ENCODE measurements at places on chromosomes 6 and 20. TPM values are rescaled to one million over a fixed set of nuclear protein-coding genes. Genes with fewer than 3 reads are reported as not detected.

LY6G5C gene
- 4.4 TPM for total RNA-seq

DNA sequence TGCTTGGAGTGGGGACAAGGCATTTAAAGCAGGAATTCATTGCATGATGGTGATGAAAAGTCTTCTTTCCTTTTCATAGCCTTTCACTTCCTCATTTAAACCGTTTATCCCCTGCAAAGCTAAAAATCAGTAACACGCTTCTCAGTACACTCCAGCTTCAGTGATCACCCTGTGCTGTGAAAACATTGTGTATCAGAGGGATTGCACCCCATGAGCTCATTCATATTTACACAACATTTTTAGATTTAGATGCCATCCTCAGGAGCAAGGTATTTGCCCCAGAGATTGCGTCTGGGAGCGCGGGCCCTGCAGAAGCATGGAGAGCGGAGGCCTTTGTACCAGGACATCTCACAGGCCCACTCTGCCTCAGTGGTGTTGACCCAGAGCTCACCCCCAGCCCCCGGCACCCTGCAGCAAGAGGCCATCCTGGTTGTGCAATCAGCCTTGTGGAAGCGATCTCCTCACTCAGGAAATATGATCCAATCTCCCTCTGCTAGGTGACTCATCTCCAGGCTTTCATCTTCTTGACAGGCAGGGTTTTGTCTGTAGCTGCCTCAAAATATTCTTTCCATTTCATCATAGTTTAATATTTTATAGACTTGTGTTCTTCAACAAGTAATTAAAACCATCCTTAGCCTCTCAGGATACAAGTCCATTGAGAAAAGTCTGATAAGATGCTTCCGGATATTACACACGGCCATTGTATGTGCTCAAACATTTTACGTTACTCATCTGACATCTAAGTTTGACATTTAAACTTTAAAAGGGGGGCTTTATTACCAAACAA is 38.9 kb upstream of the THBS2 start:
- H3K27ac ChIP-seq, result no peak overlapping the region
- no peaks in the 10 kb centered on the region for H3K4me1 ChIP-seq
- H3K4me3 ChIP-seq, result no peak overlapping the region
- H3K36me3 ChIP-seq, result no peaks in the 10 kb centered on the region
- no peaks in the 10 kb centered on the region for H3K27me3 ChIP-seq

DNA sequence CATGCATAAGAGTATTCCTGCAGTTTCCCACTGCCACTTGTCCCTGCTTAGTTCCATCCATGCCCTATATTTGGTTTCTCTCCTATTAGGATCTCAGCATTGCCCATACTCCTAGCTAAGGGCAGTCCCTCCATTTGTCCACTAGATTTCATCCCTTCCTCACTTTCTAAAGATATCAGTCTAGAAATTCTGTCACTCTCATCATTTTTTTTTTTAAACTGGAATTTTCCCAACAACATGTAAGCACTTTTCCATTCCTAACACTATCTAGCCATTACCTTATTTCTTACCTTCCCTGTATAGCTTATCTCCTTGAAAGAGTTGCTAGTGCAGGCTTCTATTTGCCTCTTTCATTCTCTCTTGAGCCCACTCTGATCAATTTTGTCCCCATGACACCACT is 312.2 kb downstream of the BTBD3 start:
- no peak overlapping the region for H3K4me3 ChIP-seq
- H3K4me1 ChIP-seq, result no peaks in the 10 kb centered on the region

CST2 gene
- not detected for total RNA-seq

GRCh38 chr6:107246249-107246971 is 131.1 kb upstream of the BEND3 start:
- H3K4me3 ChIP-seq, result no peak overlapping the region
- no peak for DNase-seq
- H3K36me3 ChIP-seq, result no peaks in the 10 kb centered on the region
- no peak overlapping the region for H3K27ac ChIP-seq
- H3K27me3 ChIP-seq, result no peaks in the 10 kb centered on the region

- no peaks in the 10 kb centered on the region for H3K36me3 ChIP-seq
- no peak overlapping the region for H3K27ac ChIP-seq
- no peaks in the 10 kb centered on the region for H3K4me1 ChIP-seq
- no peaks in the 10 kb centered on the region for H3K27me3 ChIP-seq
Measured at GRCh38 chr6:84927551-84927950, 163.2 kb upstream of the TBX18 start.

DNA sequence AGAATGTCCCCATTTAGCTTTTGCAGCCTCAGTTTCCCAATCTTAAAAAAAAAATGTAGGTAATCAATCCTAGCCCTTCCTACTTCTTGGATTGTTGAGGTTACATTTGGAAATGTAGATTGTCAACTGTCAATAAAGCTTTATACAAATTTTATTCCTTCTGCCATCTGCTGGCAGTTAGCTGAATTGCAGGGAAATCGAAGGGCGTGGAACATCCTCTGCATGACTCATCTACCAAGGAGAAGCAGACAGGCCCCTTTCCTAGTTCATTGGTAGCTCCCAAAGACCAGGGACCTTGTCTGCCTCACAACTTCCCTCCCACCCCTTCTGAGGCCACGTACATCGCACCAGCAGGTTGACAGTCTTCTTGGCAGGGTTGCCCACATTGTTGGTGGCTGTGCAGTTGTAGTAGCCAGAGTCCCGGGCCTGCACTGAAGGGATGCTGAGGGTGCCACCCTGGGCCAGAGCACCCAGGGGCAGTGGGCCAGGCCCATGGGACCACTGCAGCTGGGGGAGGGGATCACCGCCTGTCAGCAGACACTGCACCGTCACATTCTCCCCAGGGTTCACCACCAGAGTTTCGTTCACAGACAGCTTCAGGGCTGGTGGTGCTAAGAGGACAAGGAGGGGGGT is 43.6 kb downstream of the MDGA1 start:
- H3K27ac ChIP-seq, result no peak overlapping the region
- H3K4me3 ChIP-seq, result no peak overlapping the region
- H3K27me3 ChIP-seq, result no peaks in the 10 kb centered on the region
- DNase-seq, result peak; percentile 14

RUNX2 gene
- total RNA-seq, result 24.0 TPM

PTGIS gene
- not detected for total RNA-seq

GRCh38 chr20:47970282-47970903 is 185.1 kb upstream of the SULF2 start:
- H3K36me3 ChIP-seq, result no peaks in the 10 kb centered on the region
- H3K4me1 ChIP-seq, result no peaks in the 10 kb centered on the region
- no peak overlapping the region for H3K27ac ChIP-seq
- no peak for DNase-seq

DNA sequence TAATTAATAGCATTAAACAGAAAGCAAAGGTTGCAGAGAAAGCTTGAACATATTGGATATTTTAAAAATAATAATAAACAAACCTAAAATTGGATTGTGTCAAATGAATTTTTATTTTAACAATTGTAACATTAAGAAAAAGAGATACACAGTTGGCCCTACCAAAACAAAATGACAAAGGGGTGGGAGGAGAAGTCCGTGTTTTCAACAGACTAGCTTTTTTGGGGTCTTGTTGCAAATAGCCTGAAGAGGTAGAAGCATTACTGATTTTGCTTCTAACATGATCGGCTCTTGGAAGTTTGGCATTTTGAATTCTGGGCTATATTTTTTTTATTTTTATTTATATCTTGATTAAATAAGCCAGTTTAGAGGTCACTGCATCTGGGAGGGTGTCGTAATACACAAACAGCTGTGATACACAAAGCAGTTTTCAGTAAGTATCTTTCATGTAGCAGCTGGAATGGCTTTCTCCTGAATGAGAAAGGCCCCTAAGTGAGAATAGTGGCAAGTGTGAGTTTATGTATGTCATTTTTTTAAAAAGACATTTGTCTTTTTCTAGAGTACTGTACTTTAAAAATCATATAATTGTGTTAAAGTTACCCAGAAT is 85.5 kb upstream of the ZNF217 start:
- no peaks in the 10 kb centered on the region for H3K27me3 ChIP-seq
- H3K4me1 ChIP-seq, result peaks cover 6% of the 10 kb centered on the region
- no peak overlapping the region for H3K27ac ChIP-seq
- H3K36me3 ChIP-seq, result no peaks in the 10 kb centered on the region
- no peak overlapping the region for H3K4me3 ChIP-seq

KHDC1L gene
- not detected for total RNA-seq

- H3K4me3 ChIP-seq, result no peak overlapping the region
- H3K27me3 ChIP-seq, result no peaks in the 10 kb centered on the region
- DNase-seq, result no peak
- no peak overlapping the region for H3K27ac ChIP-seq
- no peaks in the 10 kb centered on the region for H3K36me3 ChIP-seq
Measured at GRCh38 chr6:79427721-79428120, 109.5 kb downstream of the LCA5 start.

RNF217 gene
- total RNA-seq, result 0.86 TPM

DNA sequence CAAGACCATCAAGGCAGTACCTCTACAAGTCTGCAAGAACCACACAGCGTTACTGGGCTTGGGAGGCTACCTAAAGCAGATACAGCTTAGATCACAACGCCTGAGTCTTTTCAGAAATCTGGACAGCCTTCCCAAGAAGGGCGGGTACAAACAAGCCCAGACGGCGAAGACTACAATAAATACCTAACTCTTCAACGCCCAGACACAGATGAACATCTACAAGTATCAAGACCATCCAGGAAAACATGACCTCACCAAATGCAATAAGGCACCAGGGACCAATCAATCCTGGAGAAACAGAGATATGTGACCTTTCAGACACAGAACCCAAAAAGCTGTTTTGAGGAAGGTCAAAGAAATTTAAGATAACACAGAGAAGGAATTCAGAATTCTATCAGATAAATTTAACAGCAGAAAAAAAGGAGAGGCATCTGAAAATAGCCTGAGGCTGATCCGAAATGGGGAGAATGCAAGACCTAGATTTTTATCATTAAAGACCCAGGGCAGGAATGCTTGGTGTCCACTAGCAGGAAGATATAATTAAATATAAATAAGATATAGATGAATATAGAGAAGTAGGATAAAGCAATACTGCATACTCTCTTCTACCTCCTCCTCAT is 131.7 kb upstream of the COL21A1 start:
- no peaks in the 10 kb centered on the region for H3K27me3 ChIP-seq
- DNase-seq, result no peak
- H3K36me3 ChIP-seq, result no peaks in the 10 kb centered on the region
- no peak overlapping the region for H3K27ac ChIP-seq

DNA sequence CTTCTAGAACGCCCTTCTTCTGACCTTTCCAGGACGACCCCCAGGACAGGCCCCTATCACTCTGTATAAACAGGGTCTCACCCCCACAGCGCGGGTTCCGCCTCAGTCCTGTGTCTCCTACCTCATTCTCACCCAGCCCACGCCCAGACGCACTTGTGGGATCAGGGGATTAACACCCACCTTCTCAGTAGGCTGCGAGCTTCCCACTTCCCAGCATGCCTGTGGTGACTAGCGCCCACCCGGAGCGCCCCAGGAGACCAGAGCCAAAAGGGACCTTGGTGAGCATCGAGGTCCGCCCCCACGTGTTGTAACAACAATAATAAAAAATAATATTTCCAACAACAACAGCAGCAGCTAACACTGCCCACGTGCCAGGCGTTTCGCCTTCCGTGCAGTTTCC is 40.9 kb upstream of the NOL4L start:
- no peak overlapping the region for H3K27ac ChIP-seq
- no peaks in the 10 kb centered on the region for H3K4me1 ChIP-seq
- DNase-seq, result no peak
- no peak overlapping the region for H3K4me3 ChIP-seq
- H3K27me3 ChIP-seq, result no peaks in the 10 kb centered on the region

GRCh38 chr6:39054577-39055142 is 6.1 kb downstream of the GLP1R start:
- no peak overlapping the region for H3K4me3 ChIP-seq
- H3K27me3 ChIP-seq, result peaks cover 5% of the 10 kb centered on the region
- DNase-seq, result no peak
- H3K36me3 ChIP-seq, result no peaks in the 10 kb centered on the region
- no peak overlapping the region for H3K27ac ChIP-seq

DNA sequence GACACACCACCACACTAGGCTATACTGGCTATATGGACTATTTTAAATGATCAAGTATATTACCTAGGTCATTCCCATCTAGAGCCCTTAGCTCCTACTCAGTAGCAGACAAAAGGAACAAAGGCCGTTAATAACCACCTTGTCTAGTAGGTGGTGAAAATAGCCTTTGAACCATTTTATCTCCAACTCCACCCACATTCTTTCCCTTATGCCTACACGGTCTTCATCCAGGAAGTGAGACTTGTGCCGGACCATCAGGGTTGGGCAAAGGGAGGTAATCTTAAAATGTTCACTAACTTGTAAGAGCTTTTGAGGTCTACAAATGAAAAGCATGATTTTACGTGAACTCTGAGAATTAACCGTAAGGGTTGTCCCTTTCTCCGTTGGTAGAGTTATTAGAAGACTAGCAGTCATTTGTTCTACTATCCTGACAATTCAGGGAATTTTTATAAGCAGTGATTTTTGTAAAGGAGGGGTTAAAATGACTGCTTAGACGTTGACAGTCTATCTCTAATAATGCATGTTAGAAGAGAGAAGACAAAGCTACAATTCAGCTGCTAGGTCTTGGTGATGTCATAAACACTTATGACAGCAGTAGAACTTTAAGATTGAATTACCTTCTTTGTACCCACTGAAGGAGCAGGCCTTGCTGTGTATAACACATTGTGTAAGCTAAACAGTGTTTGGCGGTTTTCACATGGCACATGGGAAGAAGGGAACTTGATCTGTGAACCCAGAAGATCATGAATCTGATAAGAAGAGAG is 371.8 kb upstream of the JAG1 start:
- no peaks in the 10 kb centered on the region for H3K4me1 ChIP-seq
- H3K36me3 ChIP-seq, result no peaks in the 10 kb centered on the region
- no peak for DNase-seq
- H3K4me3 ChIP-seq, result no peak overlapping the region
- no peak overlapping the region for H3K27ac ChIP-seq

DNA sequence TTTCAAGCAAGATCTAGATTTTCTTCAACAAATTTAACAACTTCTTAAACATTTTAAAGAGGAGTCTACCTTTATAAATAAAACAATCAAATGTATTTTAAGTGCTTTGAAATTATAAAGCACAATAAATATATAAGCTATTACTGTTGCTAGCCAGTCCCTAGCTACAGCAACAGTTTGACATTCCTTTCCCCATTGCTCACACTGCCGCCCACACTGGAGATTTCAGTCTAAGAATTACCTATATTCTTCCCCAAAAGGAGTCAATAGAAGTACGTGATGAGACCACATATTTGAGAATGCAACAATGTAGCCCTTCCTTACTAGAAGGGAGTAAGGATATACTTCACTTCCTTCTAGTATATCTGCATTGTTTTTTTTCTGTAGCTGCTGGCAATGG is 65.3 kb upstream of the RNF146 start:
- H3K4me1 ChIP-seq, result no peaks in the 10 kb centered on the region
- no peaks in the 10 kb centered on the region for H3K27me3 ChIP-seq
- DNase-seq, result no peak
- no peaks in the 10 kb centered on the region for H3K36me3 ChIP-seq
- no peak overlapping the region for H3K27ac ChIP-seq
- no peak overlapping the region for H3K4me3 ChIP-seq

GRCh38 chr20:19966840-19967239 is 50.3 kb upstream of the NAA20 start:
- no peaks in the 10 kb centered on the region for H3K27me3 ChIP-seq
- no peak for DNase-seq
- H3K4me1 ChIP-seq, result peaks cover 38% of the 10 kb centered on the region
- H3K36me3 ChIP-seq, result no peaks in the 10 kb centered on the region
- no peak overlapping the region for H3K27ac ChIP-seq
- H3K4me3 ChIP-seq, result no peak overlapping the region

WDR46 gene
- total RNA-seq, result 66.1 TPM

- no peak overlapping the region for H3K4me3 ChIP-seq
- no peaks in the 10 kb centered on the region for H3K36me3 ChIP-seq
- H3K4me1 ChIP-seq, result peaks cover 2% of the 10 kb centered on the region
Measured at GRCh38 chr20:4166726-4167035, 151.3 kb upstream of the RNF24 start.
